ENCODE measurements at places on chromosomes 6 and 20.

DNA sequence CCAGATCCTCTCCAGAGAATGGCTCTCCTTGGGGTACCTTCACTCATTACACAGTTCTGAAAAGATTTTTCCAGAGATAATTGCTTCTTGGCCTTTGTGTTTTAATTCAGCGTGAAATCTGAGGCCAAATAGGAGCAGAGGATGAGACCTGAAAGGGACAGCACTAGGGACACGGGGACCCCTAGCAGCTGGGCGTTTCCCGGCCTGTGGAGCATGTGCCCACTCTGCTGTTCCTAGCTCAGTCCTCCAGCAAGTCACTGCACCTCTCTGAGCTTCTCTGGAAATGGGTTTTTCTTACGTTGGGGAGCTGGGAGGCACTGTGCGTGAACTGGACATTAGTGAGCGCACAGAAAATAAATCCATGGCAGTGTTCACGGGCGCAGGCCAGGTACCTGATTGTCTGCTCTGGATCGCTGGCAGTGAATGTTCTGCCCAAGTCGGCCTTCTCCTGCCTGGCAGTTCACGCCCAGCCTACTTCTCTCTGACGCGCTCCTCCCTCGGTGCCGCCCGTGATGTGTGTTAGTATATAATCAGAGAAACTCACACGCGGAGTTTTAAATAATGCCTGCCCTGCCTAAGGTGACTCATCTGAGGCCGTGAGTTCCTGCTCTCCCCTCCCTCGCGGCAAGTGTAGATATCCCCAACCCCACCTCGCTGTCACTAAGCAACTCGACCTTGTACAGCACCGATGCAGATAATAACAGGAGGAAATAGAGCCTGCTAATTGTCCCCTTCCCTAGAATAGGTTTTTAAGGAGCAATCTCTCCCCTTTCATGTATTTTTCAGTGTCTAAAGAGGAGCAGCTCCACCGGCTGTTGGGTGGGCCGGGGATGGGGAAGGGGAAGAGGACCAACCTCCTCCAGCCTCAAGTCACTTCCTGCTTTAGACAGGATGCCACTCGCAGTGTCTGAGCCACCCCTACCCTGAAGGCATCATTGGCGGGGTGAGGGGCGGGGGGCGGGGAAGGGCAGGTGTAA is 2.7 kb upstream of the TUBB2A start:
- DNase-seq = peak; percentile 85

DNA sequence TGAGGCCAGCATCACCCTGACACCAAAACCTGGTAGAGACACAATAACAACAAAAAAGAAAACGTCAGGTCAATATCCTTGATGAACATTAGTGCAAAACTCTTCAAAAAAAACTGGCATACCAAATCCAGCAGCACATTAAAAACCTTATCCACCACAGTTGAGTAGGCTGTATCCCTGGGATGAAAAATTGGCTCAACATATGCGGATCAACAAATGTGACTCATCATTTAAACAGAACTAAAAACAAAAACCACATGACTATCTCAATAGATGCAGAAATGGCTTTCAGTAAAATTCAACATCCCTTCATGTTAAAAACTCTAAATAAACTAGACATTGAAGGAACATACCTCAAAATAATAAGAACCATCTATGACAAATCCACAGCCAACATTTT is 59.6 kb upstream of the PHIP start:
- no peak for DNase-seq

GRCh38 chr6:18213439-18213838 is 50.9 kb downstream of the DEK start:
- no peak for DNase-seq

GRCh38 chr6:20699402-20699801 is 165.1 kb downstream of the CDKAL1 start:
- DNase-seq = no peak

DNA sequence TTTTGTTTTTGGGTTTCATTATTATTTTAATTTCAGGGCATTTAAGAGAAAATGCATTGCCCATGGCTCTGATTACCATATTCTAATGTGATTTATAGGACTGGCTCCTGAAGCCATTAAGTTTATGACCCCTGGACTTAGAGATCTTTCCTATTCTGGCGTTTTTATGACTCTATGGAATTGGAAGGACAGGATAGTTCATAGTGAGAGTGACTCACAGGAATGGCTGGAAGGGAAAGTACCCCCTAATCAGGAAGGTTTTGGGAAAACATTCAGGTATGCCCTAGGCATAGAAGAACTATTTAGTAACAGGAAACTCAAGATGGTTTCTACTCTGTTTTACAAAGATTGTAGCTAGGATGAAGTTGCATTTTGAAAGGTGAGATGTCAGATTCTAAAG is 108.6 kb upstream of the SLC2A12 start:
- no peak for DNase-seq

- no peak for DNase-seq
Observed at GRCh38 chr20:52496191-52496590, 304.6 kb upstream of the ZFP64 start.
